ENCODE measurements at places on chromosomes 4 and X.

- DNase-seq, result no peak
Measured at GRCh38 chrX:3940000-3940610, 226.7 kb upstream of the PRKX start.

GRCh38 chr4:5033281-5033841 lies 14.1 kb upstream of the CYTL1 start:
- DNase-seq, result no peak

- no peak for DNase-seq
Measured at GRCh38 chrX:136652822-136653723, 5.1 kb downstream of the CD40LG start.

DNA sequence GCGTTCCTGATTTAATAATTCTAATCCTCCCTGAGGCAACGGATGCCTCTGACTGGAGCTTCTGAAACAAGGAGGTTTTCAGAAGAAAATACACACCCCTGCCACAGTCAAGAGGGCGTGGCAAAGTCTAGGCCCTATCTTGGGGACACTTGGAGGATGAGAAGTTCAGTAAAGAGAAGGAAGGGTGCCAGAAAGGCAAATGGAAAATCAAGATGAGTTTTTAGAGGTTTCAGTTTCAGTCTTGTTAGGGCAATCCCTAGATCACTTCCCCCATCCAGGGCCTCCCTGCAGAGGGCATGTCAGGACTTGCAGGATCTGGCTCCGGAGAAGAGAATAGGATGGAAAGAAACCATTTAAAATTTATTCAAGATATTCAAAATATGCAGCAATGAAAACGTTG lies 28.5 kb upstream of the FGF2 start:
- no peak for DNase-seq

DNA sequence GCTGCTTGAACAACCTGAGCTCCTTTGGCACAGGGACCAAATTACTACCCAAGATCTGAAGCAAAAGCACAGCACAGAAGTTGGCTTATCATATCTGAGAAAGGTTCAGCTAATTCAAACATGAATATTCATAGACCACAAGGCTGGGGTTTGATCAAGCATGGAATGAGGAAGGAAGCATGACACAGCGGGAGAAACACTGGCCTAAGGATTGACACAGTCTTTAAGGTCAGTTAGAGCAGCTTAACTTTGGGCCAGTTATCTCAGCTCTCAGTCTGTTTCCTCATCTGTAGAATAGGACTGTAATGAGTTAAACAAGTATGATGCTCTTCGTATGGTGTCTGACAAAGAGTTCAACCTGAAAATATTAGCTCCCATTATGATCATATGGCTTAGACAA lies 88.5 kb upstream of the CBR4 start:
- no peak for DNase-seq

- no peak for DNase-seq
Measured at GRCh38 chr4:44662623-44663005, 11.2 kb upstream of the YIPF7 start.

DNA sequence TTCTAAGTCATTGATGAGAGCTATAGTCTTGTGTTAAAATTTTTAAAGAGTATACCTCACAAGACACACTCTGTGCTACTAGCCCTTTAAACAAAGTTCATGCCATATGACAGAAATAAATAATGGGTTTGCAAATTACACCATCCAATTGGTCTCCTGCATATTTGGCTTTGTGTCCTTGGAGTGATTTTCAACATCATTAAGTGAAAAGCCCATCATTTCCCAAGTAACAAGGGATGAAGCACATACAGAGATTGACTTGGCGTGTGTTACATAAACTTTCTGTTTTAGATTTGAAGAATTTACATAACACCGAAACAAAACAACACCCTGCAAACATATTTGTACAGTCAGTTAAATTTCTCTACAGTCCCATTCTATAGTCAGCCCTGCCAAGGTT lies 216.9 kb upstream of the NEIL3 start:
- no peak for DNase-seq

- DNase-seq, result no peak
Measured at GRCh38 chr4:168259096-168259495, 59.5 kb downstream of the DDX60 start.

- DNase-seq, result no peak
Measured at GRCh38 chr4:110510955-110511544, 35.1 kb downstream of the ENPEP start.

DNA sequence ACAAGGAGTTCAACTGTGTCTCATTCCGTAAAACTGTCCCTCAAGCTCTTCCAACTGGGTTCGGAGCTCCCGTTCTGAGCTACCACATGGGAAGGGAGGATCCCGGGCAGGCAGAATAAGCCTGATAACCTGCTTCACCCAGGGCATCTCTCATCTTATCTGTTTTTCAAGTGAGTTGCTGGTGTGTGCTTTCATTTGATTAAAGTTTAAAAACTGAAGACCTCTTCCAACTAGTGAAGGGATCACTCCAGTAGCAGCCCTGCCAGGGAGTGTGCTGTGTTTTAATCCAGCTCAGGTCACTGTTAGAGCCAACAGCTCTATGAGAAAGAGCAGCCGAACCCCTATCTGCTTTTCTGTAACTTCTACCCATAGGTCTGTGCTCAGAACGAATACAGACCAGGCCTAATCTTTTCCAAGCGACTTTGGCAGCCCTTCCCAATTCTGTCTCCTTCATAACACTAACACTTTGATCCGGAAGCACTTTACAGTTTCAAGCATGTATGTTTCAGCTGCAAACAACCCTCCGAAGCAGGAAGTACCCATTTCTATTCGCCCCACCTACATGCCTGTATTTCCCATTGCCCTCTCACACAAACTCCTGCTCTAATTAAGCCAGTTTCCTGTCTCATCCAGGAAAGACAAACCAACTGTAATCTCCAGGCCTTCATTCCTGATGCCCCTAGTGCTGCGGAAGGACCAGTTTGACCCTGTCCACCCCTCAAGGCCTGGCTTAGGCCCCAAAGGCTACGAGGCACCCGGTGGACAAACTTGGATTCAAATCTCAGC lies 60.9 kb downstream of the IRF2 start:
- DNase-seq, result no peak

GRCh38 chr4:8544741-8545438 lies 35.3 kb upstream of the GPR78 start:
- DNase-seq, result no peak

DNA sequence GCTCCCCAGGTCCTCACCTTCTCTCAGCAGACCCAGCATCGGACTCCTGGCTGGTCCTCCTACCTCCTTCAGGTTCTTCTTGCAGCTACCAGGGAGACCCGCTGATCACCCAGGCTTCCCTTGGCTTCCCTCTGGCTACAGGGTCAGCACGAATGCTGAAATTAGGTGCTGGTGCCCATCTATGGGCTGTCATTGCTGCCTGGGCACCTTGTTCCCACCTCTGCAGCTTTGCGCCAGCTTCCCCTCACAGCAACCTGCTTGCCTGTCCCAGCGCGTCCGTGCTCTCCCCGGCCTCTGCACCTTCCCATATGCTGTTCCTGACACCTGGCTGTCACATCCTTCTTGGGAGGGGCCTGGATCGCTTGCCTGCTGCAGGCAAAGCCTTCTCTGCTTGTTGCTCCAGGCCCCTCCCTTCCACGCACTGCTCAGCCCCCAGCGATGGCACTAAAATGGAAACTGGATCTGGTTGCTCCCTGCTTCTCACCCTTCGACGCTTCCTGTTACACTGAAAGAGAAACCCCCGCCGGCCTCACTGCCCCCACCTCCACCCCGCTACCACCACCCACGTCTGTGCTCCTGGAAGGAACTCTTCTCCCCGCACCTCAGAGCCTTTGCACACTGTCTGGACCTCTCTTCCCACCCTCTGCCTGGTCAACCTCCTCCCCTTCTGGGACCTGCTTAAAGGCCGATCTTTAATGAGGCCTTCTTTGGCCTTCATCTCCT lies 22.2 kb downstream of the C4orf50 start:
- no peak for DNase-seq

GRCh38 chrX:107117993-107118321 lies 665 bp downstream of the RBM41 start:
- no peak for DNase-seq

DNA sequence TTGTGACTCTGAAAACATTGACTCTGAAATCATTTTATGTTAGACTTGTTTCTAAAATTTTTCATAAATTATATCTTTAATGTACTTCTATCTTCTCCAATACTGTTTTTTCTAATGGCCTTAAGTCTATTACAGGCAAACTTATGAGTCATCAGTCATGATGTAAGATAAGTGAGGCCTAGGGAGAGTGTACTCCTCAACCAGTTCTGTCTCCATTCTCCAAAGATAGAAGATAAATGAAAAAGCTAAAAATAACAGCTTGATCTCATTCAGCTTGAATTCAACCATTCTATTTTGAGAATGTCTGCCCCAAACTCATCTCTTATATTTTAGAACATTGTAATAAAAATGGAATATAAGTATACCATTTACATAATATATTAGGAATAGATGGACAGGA lies 34.5 kb downstream of the STBD1 start:
- DNase-seq, result no peak

DNA sequence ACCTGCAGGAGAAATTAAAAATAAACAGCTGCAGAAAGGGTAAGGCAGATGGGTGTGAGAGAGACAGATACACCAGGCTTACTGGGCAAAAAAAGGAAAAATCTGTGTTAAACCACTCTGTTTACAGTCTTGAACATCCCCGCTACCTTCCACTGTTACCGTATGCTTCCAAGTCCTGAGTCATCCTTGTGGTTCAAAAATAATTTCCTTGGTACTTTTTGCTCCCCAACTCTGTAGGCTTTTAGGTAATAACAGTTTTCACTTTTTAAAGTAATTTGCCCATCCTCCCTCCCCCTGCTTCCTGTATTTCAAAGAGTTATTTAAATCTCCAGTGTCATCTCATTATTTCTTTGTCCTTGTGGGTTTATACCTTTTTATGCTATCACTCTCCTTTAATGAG lies 210.1 kb upstream of the FAT4 start:
- DNase-seq, result no peak
